AG10803 (cell line): ENCODE measurements at places on chromosomes 2 and 18.

DNA sequence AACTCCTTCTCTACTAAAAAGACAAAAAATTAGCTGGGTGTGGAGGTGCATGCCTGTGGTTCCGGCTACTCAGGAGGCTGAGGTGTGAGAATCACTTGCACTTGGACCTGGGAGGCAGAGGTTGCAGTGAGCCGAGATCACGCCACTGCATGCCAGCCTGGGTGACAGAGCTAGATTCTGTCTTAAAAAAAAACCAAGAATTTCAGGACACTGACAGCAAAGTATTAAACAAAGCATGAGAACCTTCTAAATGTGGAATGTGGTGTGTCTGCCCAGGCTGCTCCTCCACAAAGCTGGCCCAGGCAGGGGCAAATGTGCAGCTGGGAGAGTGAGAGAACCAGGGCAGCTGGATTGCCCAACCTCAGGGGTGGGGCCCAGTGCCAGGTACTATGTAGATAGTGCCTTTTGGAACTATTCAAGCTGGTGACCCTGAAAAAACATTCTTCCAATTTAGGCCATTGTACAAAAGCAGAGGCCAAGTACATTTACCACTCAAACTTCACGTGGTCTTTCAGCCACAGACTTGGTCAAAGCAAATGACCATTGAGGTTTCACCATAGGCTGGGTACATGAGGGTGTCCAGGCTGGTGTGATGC lies 6.7 kb upstream of the UGT1A5 start:
- DNase-seq = peak; percentile 20

- DNase-seq = no peak
These were observed 398.8 kb upstream of the TMEFF2 start for GRCh38 chr2:192593561-192593960.

- peak; percentile 69 for DNase-seq
These were observed 937 bp upstream of the LANCL1 start for GRCh38 chr2:210477496-210477895.

- DNase-seq = no peak
These were observed 12.6 kb downstream of the HOXD3 start for GRCh38 chr2:176169711-176170110.

DNA sequence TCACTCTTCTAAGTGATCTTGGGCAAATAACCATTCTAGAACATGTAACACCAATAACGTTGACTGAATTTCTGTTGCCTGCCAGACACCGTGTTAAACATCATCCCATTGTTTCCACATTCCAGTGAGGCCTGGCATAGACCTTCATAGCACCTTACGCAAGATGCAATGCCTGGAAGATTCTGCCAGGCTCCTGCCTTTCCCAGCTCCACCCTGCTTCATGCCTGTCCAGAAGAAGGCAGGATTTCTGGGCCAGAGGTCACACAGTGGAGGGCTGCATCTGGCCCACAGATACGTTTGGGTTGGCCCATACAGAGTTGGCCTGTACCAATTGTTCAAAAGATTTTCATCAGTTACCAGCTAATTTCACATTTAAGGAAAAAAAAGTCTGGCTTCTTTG lies 46.3 kb downstream of the EN1 start:
- peak; percentile 79 for DNase-seq

GRCh38 chr2:41912337-41912736 lies 135.5 kb upstream of the PKDCC start:
- peak; percentile 42 for DNase-seq

DNA sequence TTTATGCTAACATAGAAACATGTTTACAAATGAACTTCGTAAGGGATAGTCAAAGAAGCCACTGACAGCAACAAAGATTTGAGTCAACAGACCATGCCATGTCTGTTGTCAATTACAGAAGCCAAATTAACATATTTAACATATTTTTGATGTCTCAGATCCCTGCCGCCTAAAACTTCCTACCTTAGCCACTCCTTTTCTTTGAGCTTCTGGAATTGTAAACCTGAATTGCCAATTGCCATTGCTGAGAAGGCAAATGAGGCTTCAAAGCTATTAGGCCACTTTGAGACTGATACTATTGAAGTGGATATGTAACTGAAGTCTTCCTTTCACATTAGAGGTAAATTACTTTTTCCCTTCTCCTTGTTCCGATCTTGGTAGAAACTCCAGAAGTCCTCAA lies 66.0 kb upstream of the DSEL start:
- DNase-seq = no peak

- peak; percentile 46 for DNase-seq
These were observed 263.6 kb downstream of the AFF3 start for GRCh38 chr2:99878581-99879350.

- no peak for DNase-seq
These were observed 8.2 kb upstream of the TOGARAM2 start for GRCh38 chr2:28972778-28973335.

- no peak for DNase-seq
These were observed 20.5 kb downstream of the ADAM17 start for GRCh38 chr2:9535177-9535576.

DNA sequence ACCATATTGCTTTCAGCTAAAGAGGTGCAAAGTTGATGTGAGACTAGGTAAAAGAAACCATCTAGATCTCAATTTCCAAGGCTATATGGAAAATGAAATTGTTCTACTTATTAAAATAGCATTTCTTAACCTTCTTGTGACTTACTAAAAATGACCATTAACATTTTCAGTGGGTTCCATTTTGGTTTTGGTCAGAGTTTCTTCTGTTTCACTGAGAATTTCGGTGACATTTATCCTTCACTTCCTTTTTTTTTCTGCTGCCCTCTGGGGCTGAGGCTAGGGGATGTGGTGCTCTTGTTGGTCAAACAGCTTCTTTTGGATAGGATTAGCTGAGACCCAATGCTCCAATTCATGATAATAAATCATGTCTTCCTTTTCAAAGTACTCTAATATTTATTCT lies 44.3 kb upstream of the REL start:
- DNase-seq = no peak

DNA sequence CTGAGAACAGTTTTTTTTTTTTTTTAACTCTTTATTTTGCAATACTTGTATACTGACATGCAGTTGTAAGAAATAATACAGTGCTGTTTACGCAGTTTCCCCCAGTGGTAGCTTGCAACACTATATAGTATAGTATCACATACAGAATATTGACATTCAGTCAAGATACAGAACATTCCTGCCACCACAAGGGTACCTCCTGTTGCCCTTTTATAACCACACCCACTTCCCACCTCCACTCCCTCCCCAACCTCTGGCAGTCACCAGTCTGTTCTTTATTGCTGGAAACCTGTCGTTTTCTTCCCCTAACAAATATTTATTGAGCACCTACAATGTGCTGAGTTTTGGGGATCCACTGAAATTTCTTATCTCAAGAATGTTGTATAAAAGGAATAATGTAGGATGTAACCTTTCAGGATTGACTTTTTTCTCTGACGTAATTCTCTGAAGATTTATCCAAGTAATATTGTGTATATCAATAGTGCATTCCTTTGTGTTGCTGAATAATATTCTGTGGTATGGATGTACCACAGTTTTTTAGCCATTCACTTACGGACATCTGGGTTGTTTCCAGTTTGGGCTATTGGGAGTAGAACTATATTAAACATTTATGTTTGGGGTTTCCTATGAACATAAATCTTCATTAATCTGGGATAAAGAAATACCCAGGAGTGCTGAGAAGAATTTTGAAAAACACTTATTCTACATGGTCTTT lies 51.4 kb upstream of the EML6 start:
- peak; percentile 55 for DNase-seq

DNA sequence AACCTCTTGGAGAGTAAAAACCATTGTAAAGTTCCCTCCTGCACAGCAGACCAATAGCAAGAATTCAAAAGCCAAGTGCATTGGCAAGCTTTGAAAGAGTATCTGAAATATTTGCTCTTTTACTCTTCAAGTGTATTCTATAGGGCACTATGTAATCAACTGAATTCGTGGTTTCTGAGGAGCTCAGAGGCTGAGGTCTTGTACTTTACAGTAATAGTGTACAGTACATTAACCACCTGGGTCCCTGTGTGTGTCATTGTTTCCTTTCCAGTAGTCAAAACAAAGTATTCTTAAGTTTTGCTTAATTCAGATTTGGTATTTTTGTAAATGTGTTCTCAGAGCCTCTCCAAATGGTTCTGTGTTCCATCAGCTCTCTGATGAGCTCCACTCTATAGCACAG lies 769.7 kb downstream of the LRRTM4 start:
- no peak for DNase-seq

- no peak for DNase-seq
These were observed 13.2 kb downstream of the SH2D6 start for GRCh38 chr2:85431570-85432205.

DNA sequence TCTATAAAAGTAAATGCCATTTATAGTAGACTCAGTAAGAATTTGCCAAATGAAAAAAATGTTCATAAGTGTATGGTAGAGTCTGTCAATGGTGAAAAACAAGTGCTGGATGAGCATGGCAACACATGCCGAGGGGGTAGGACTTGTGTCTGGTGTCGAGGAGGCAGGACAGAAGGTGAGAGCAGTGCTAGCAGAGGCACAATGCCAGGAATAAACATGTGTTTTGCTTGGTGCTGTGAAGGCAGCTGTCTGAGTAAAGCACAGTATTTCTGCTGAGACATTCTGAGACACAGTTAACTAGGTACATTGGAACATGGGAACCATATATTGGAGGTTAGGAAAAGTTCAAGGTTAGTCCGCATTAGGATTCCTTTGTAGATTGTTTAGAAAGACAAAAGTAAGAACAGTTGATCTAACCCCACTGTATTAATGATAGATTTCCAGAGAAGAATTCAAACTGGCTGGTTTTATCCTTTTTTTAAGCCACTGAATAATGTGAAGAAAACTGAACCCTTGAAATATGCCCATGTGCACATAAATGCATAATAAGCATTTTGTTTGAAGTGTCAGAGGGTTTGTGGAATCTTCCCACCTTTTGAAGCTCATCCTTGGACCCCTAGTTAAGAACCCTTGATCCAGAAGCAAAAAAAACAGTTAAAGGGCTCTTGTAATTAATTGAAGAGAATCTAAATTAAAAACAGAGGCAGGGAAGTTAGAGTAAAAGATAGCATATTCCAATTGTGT lies 7.1 kb downstream of the RBM45 start:
- DNase-seq = no peak
